ENCODE measurements at places on chromosomes 6 and 20.

DNA sequence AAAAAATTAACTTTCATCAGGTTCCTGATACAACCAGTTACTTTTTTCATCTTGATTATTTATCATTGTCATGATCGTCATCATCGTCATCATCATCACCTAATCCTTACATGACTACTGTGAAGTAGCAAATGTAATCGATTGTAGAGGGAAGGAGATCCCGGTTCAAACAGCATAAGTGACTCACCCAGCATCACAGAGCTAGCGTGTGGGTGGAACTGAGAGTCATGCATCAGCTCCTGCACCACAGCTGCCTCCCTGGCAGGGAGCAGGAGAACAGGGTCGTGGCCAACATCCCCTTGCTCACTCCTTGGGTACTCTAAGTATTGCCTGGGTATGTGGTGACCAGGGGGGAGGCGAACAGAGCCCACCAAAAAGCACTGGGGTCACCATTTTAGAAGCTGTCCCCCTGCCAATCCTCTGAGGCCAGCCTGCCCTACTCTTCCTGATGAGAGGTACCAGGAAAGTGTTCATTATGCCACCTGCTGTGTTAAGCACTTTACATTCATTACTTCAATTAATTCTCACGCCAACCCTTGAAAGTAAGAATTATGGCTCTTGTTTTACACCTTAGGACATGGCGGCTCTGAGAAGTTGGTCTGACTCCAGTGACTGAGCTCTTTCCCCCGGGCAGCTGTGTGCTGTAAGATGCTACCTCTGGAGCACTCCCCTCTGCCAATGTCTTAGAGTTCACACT is 425.2 kb downstream of the CD83 start:
- peak; percentile 85 for DNase-seq

DNA sequence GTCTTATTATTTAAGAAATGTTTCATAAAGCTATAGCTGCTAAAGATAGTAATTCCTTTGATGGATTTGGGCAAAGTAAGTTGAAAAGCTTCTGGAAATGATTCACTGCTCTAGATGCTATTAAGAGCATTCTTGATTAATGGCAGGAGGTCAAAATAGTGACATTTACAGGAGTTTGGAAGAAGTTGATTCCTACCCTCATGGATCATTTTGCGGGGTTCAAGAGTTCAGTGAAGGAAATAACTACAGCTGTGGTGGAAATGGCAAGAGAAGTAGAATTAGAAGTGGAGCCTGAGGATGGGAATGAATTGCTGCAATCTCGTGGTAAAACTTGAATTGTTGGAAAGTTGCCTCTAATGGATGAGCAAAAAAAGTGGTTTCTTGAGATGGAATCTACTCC is 316.1 kb downstream of the UTRN start:
- no peak for DNase-seq

DNA sequence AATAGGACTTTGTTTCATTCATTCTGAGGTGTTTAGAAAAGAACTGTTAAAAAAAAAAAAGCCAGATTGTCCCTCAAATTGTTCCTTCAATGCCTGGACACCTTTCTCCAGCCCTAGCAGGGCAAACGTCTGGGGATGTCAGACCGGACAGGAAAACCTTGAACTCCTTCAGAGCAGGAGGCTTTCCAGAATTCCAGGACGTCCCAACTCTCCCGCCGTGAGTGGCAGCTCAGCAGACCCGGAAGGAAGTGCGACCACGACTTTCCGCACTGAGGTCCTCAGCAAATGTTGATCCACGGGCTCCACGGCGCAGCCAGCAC is 139.1 kb downstream of the DLL1 start:
- no peak for DNase-seq

GRCh38 chr20:47143657-47144056 is 212.8 kb downstream of the ZMYND8 start:
- DNase-seq: no peak

DNA sequence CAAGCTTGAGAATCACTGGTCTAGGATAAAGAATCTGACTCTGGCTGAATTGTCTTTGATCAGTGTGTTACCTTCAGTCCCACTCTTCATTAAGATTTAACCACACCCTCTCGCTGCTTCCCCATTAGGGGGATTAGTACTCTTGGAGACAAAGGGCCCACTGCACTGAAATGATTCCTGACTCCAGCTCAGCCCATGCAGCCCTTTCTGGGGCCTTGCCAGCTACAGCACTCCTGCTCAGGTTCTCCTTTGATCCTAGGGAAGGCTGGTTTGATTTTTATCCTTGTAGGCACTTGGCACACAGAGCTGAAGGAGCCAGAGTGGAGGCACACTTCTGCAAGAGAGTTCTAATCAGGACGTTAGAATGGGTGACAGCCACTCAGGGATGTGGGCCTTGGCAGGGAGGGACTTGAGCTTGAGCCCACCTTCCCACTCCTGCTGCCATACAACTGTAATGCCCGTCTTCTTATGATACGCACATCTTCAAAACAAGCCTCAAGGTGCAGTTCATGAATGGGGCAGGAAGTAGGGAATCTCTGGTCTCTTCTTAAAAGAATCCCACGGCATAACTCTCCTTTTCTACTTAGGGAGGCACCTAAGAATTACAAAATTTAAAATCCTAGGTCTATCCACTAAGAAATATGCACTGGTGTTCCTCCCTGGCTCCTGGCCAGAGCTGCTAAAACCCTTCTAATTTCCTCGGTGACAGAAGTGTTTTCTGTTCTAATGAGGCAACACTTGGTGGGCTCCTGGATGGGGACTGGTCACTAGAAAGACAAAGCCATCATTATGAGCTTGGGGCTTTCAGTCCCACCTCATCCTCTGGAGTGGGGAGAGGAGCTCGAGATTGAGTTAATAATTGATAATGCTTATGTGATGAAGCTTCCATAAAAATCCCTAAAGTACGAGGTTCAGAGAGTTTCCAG is 1.5 kb upstream of the SLA2 start:
- DNase-seq: no peak

- DNase-seq: no peak
Measured at GRCh38 chr6:17381424-17382147, 11.8 kb upstream of the CAP2 start.

DNA sequence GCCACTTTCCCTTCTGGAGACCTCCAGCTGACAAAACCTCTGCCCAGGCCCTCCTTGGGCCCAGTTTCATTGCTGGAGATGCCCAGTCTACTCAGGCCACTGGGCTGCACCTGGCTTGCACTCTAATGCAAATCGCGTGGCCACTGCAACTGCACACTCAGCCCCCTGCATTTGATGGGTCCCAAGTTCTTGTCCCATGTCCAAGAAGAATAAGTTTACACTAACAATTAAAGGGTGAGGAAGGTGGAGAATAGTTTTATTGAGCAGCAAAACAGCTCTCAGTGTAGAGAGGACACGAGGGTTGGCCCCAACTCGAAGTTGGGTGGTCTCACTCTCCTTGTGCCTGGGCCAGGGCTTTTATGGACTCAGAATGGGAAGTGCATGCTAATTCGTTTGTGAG is 31.9 kb upstream of the THEMIS start:
- no peak for DNase-seq

Data from stimulated activated CD4-positive, alpha-beta T cell treated with anti-CD3 and anti-CD28 coated beads, Interleukin-15, amount 100 ng/mL, for 24 hours (primary cell).